ENCODE measurements at places on chromosomes 1 and 21.

DNA sequence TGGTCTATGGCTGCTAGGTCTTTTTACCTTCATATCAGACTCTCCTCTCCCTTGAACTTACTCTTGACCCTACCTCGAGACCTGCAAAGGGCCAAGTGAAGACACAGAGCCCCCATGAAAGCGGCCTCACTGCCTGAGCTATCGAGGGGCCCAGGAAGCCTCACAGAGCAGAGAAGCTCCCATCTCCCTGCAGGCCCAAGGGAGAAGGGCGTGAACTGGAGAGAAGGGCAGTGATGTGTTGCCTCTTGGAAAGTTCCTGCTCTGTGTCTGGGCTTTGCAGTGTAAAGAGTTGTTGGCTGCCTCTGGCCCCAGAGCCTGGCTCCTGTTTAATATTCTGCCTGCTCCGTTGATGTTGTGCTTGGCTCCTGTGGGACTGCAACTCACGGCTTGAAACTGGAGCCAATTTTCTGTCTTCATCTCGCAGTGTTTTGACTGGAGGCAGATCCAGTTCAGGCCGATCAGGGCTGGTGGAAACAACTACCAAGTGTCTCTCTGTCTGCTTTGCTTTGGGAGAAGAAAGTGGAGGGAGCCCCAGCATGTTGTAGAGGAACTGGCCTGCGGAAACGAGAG lies 4.3 kb downstream of the SERTAD4 start:
- no peak for DNase-seq

GRCh38 chr1:44707112-44707881 lies 23.7 kb downstream of the RNU5D-1 start:
- DNase-seq = peak; percentile 76

DNA sequence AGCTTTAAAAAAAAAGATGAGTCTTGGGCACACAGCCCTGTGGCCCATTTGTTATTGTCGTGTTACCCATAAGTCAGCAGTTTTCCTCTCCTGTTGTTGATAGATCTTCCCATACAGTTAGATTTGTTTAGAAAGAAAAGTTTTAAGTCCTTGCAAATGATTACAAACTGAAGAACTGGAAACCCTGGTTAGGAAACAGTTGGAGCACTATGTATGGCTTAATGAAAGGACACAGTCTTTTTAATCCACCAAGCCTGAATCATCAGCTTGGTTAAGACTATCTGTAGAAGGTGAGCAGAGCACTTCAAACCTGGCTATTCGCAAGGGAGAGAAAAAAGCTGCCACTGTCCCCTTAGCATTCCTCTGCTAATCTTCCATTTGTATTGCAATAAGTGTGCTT lies 241.0 kb downstream of the DISC1 start:
- DNase-seq = no peak

DNA sequence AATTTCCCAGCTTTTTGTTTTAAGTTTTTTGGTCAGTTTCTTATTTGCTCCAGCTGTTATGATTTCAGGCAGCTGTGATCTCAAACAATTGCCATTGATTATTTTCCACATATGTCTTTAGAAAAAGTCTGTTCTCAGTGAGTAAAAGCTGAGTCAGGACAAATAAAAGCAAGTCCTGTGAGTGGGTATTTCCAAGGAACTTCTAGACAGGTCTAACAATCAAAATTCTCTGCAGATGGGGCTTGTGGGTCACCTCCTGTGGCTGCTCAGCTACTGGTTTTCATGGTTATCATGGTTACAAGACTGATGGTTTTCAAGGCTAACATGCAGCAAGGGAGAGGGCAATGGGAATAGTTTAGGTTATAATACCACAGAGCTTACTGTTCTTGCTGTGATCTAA lies 585.7 kb downstream of the LMO4 start:
- DNase-seq = no peak

DNA sequence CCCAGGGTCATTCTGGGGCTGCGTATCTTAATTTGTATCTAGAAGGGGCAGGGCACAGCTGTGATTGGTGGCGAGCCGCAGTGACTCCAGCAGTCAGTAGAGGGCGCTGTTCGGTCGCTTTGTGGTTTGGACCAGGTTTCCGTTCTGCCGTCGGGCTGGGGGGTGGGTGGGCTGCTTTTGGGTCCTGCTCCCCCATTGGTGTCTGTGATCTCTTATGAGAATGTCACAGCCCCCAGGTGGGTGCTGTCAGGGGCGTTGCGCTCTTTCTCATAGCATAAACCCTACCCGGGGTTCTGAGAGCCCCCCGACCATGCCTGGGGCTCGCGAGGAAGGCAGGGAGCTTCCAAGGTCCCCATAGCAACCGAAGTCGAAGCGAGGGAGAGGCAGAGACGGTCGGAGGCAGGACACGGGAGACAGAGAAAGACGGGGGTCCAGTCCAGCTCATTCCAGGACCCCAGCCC lies 5.4 kb downstream of the TFF3 start:
- no peak for DNase-seq

DNA sequence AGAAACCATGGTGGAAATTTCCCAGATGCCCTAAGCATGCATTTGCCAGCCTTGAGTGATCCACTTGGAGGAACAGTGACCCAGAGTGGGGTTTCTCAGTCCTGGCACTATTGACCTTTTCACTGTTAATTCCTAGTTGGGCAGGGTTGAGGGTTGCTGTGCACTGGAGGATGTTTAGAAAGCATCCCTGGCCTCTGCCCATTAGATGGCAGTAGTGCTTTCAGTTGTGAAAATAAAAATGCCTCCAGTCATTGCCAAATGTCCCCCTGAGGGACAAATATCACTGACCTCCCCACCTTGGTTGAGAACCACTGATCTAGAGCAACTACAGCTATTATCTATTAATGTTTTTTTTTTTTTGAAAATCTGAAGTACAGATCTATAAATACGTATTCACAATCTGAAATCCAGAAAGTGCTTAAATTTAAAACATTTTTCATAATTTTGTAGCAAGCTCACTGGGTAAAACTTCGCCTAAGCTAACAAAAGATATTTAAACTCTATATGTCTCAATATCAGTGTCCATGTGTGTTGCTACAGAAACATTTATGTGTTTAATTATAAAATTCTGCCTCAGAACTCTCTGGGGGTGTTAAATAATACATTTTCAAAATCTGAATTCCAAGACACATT lies 27.3 kb downstream of the F3 start:
- DNase-seq = no peak

DNA sequence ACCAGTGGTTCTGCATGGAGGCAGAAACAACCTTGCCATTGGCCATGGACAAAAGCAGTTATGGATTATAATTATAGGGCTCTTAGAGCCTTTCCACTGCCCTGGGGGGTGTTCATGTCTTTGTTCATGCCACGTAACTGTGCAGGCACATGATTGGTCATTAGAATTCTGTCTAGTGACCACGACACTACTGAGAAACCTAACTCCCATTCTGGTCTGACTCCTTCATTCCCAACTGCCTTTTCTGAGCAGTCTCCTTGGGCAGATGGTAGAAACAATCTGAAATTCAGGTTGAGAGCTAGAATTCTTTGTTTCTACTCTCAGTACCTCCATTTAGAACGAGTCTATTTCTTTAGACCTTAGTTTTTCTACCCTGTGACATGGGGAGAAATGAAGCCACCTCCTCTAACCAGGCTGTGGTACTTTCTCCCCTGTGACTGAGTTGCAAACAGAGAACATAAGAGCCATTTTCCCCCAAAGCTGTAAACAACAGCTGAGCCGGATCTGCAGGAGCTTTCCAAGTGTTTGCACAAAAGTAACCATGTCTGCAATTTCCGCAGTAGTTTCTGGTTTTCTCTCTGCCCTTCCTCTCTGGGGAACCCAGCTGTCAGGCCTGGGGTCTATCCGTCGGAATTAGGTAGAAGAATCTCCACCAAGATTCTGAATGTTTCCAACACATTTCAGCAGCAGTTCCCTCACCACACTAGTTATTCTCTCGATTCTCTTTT lies 37.7 kb upstream of the IPO9 start:
- no peak for DNase-seq

DNA sequence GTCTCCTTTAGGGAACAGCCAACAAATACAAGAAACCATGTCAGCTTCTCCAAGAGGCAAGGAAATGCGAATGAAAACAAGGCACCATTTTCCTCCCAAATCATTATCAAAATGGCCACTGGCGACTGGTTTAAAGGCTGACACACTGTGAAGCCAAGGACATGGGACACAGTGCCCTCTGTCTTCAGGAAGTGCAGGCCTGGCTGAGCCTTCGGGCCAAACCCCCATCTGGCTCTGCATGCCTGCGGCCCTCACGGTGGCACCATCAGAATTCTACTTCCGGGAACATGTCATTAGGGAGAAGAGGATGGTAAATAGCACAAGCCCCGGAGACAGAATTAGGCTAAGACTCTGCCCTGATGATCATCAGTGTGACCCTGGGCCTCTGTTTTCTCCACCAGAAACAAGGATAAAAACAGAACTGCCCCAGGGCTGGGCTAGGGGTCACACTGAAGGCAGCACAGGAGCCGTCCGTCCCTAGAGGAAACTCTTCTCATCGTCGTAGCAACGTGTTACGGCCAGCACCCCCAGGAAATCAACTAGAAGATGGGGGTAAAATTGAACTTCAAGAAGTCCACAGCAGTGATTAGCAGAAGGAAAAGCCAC lies 103.5 kb downstream of the NPHP4 start:
- DNase-seq = no peak

GRCh38 chr1:163655565-163655964 lies 333.8 kb downstream of the NUF2 start:
- DNase-seq = no peak

- no peak for DNase-seq
Measured at GRCh38 chr1:37602750-37603694, 7.3 kb upstream of the GNL2 start.

DNA sequence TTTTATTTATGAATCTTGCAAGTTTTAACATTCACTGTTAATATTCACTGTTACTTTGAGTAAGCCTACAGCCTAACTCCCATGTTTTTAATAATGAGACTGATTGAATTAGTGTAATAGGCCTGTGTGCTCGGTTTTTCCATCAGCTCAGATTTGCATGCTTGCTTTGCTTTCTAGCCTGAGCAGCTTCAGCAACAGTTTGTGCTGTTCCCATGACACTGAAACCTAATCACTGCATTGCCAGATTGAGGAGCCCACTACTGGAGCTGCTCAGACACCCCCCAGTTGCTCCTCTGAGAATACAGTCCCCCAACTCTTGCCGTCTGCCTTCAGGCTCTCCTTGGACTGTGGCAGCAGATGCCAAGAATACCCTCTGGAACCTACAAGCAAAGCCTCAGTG lies 695.4 kb downstream of the BRINP3 start:
- no peak for DNase-seq

- DNase-seq = no peak
Measured at GRCh38 chr1:204712708-204713430, 27.3 kb upstream of the LRRN2 start.

DNA sequence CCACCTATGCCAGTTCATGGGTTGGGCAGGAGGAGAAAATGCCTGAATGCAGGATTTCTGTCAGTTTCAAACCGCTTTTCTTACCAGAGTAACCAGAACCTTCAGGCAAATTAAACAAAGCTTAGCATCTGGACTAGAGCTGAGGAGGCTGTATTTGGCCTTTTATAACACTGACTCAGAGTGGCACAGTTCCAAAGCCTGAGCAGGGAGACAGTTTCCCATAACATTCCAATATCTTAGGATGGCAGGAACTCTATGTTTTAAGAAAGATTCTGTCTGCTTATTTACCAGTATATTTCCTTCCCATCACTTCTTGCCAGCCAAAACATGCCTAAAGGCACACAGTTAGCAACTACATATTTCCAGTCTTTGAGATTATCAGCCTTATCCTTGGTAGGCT lies 46.8 kb downstream of the UBR4 start:
- peak; percentile 86 for DNase-seq

DNA sequence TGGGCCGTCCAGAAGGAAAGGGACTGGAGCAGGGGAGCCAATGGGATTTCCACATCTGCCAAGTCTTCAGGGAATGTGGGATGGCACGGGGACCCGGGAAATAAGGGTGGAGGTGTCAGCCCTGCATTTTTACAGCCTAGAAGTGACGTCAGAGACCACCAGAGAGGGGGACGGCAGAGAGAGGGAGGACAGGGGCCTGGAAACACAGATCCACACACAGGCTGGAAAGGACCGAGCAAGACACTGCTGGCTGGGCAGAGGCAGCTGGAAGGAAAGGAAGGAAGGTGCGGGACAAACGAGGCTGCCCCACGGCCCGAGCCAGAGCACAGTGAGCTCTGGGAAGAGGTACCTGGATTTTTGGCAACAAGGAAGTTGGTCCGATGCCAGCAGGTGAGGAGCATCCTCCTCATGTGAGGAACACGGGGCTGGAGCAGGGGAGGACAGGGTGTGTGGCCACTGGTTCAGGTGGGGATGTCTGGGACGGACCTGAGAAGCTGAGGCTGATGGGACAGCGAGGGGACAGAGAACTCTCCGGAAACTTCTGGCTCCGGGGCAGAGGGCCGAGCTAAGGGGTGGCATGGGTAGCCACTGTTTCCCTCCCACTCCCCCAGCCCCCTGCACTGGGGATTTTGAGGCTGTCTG lies 138.3 kb downstream of the PGBD5 start:
- no peak for DNase-seq

- no peak for DNase-seq
Measured at GRCh38 chr1:34156739-34157138, 8.3 kb downstream of the CSMD2 start.

GRCh38 chr1:95542936-95543335 lies 308.9 kb downstream of the RWDD3 start:
- DNase-seq = no peak

- DNase-seq = no peak
Measured at GRCh38 chr1:184010788-184011187, 26.7 kb downstream of the COLGALT2 start.

- DNase-seq = no peak
Measured at GRCh38 chr1:162498496-162498810, 835 bp downstream of the UHMK1 start.

DNA sequence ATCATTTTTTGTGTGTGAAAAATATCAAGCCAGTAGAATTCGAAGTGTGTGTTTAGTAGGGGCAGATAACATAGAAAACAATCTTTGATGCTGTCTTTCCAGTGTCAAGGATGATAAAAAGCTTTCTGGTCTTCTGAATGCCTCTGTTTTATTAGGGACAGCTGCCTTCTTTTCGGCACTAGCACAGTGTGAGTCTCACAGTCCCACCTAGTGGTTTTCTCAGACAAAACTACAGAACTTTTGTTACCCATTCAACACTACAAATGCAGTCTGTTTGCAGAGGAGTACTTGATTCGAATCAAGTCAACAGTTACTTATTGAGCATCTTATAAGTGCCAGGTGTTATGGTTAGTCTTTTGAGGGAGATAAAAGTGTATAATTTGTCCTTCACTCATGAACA lies 30.6 kb upstream of the MCOLN3 start:
- peak; percentile 33 for DNase-seq

DNA sequence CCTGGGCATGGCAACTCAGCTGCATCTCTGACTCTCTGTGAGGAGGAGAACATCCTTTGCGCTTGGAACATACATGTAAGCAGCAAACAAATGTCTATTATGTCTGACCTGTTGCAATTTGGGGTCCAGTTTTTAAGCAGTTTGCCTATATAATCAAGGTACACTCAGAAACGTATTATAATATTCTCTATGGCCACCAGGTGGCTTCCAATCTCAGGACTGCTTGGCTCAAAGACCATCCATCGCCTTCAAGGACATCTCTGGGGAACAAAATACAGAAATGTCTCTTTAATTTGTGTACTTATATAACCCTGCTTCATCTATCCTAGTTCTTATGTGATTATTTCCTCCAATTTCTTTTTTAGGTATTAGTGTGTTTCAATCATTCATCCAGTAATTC lies 227.2 kb downstream of the OLFM3 start:
- no peak for DNase-seq

Data from AG09309 (cell line).